Suppressor macrophage treated with lipopolysaccharide for 1 hour (primary cell): ENCODE measurements at places on chromosomes 7 and 10.

- DNase-seq = no peak
These were observed 221.5 kb upstream of the AOAH start for GRCh38 chr7:36945612-36946400.

DNA sequence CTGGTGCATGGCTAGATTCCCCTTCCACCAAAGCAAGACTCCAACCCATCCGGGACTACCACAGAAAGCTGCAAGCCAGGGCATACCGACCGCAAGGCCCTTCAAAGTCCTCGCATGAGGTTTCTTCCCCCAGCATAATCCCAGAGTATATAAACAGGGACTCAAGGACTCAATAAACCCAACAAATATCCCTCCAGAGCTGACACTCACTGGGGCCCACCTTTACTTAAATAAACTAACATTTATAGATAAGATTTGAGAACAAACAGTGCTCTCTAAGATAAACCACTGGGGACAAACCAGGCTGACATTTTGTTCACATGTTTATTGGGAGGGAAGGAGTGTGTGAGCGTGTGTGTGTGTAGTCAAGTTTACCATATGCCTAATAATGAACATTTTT, 138.2 kb downstream of the ADAM12 start:
- no peak for DNase-seq

- DNase-seq = no peak
These were observed 52.0 kb upstream of the NKX6-2 start for GRCh38 chr10:132837905-132838304.

- no peak for DNase-seq
These were observed 31.1 kb downstream of the CRTAC1 start for GRCh38 chr10:97999066-97999922.

GRCh38 chr7:128099204-128099671, 68.0 kb upstream of the LRRC4 start:
- DNase-seq = no peak

DNA sequence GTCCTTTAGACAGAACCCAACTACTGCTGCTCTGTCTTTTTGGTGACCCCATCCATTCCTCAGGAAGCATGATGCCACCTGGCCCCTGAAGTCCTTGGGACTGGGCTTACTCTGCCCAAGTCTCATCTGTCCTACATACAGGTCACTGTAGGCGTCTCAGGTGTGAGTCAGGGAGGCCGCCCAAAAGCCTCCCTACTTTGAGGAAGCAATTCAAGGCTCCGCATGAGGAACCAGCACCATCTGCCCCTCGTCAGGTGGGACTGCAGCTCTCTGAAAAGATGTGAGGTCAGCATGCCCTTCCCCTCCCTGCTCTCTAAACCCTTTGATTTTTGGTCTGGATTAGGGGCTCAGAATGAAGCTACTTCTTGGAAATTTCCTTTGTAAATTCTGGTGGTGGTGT, 354.8 kb downstream of the CXCL12 start:
- DNase-seq = peak; percentile 32

DNA sequence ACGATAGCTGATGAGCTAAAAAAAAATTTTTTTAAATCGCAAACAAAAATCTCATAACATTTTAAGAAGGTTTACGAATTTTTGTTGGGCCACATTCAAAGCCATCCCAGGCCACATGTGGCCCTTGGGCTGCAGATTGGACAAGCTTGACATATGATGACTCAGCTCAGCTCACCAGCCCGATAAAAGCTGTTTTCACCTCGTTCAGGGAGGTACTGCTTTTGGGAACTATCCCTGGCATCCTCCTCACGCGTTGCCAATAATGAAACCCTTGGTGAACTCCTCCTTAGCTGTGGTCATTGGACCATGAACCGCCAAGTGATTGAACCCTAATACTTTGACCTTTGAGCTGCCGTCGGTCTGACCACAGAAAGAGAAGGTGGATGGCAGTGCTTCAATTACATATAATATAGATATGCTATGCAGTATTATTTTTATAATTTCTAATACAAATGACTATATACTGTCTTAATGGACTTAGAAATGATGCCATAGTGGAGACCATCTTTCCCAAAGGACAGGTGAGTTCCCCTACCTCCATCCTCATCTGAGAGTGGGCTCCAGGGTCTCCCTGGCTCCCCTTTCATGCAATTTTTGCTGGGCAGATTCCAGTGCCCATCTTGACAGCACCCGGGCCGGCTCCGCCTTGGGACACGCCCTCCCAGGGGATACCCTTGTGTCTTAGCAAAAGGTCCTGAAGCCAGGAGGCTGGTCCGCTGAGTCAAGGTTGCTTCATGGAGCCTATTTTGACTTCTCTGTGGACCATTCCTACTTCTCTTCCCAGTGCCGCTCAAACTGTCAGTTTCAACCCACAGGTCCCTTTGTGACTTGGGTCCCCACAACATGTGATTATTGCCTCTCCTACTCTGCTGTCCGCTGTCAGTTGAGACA, 707.2 kb downstream of the PARD3 start:
- DNase-seq = no peak

- no peak for DNase-seq
These were observed 113.4 kb upstream of the TCERG1L start for GRCh38 chr10:131424836-131425491.

- DNase-seq = peak; percentile 59
These were observed 50.8 kb downstream of the ALOX5 start for GRCh38 chr10:45424668-45425404.

- no peak for DNase-seq
These were observed 108.2 kb downstream of the CTBP2 start for GRCh38 chr10:125052146-125052545.

DNA sequence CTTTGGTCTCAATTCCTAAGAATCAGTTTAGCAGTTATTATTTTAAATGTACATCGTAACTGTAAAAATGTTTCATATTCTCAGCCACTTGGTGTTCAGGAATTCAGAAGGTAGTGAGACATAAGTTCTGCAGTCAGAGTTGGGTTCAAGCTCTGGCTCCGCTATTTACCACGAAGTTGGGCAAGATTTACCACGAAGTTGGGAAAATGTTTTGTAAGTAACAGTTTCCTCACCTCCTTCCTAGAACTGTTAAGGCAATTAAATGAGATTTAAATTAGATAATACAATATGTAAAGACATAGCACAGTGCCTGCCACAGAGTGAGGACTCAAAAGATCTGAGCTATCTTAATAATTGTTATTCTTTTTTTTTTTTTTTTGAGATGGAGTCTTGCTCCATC, 16.3 kb upstream of the ABLIM1 start:
- DNase-seq = no peak

- peak; percentile 59 for DNase-seq
These were observed 47.0 kb downstream of the AMZ1 start for GRCh38 chr7:2734751-2735571.

- no peak for DNase-seq
These were observed 277.6 kb downstream of the SFMBT2 start for GRCh38 chr10:7133278-7133677.

- no peak for DNase-seq
These were observed 101.4 kb downstream of the FAM107B start for GRCh38 chr10:14673189-14673861.

DNA sequence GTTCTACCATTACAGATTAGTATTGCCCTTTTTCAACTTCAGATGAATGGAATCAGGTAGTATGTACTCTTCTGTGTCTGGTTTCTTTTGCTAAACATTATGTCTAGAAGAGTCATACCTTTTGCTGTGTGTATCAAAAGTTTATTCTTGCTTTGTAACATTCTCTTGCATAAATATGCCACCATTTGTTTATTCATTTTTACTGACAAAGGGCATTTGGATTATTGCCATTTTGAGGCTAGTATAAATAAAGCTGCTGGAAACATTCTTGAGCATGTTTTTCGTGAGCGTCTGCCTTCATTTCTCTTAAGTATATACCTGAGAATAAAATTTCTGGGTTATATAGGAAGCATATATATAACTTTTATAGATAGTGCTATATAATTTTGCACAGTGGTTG, 121.7 kb upstream of the CSTF2T start:
- DNase-seq = no peak

DNA sequence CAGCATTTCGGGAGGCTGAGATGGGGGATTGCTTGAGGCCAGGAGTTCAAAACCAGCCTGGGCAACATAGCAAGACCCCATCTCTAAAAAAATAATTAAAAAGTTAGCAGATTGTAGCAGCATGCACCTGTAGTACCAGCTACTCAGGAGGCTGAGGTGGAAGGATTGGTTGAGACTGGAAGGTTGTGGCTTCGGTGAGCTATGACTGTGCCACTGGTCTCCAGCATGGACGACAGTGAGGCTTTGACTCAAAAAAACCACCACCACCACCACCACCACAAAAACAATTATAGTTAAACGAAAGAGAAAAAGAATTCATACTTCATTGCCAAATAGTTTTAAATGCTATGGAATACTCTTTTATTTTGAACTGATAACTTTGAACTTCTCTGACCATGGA, 63.4 kb downstream of the VTI1A start:
- DNase-seq = no peak

DNA sequence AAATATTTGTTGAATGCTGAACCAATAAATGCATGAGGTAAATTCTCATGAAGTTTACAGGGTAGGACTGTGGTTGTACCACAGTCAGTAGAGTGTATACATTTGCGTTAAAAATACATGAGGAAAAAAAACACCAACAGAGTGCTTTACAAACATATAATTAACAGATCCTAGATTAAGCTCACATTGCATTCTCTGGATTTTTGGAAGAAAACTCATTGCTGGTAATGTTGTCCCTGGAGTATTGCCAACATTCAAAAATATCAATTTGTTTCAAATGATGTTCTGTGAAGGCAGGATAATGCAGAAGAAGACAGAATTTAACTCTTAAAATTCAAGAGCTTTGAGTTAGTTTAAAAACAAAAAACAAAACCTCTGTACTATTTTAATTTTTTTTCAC, 95.5 kb downstream of the MBL2 start:
- DNase-seq = no peak

DNA sequence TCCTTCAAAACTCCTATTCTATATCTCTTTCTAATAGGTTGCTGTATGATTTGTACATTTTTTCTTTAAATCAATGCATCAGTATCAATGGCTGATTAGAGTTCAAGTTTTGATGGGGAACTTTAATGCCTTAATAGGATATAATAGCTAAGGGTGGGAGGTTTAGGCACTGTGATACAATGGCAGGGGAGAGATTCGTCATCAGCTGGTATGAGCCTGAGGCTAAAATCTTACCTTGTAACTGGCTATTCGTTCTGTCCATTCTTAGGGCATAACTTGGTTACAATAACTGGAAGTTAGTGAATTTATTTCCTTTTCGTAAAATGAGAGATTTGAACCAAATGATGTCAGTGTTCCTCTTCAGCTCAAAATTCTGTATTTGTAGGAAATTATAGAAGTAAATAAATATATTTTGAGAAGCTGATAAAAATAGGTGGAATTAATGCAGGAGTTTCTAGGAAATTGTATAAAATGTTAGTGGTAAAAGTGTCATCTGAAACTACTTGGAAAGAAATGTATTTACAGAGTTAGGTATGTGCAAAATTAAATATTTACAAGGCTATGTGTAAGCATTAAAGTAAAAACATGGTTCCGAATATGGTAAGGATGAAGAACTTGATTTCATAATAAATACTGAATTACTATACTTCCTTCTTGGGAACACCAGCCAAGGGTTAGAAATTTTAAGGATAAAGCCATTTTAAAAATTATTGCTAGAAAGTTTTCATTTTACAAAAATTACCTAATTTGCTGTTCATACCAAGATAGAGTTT, 27.5 kb upstream of the NAMPT start:
- DNase-seq = no peak

DNA sequence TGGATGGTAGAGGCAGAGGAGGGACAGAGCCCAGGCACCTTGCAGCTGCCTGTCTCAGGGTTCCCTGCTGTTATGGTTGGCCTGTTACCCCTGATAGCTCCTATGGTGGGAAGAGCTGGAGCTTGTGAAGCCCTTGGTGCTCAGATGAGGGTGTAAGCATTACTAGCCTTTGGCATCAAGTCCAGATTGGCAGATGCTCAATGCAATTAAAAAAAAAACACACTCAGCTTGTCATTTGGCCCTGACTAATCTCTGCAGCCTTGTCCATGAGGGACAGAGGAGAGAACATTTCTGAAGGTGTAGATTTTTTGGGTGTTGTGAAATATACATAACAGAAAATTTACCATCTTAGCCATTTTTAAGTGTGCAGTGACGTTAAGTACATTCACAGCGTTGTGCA, 86.3 kb downstream of the PLPP4 start:
- no peak for DNase-seq

GRCh38 chr7:135316648-135317313, 83.1 kb downstream of the STRA8 start:
- DNase-seq = no peak

- no peak for DNase-seq
These were observed 88.9 kb downstream of the C1GALT1 start for GRCh38 chr7:7271094-7271874.

- peak; percentile 75 for DNase-seq
These were observed 162.6 kb upstream of the AKR1E2 start for GRCh38 chr10:4663162-4663992.

GRCh38 chr10:12097791-12098190, 29.0 kb downstream of the DHTKD1 start:
- DNase-seq = no peak

- no peak for DNase-seq
These were observed 197.6 kb upstream of the INHBA start for GRCh38 chr7:41900532-41900931.

DNA sequence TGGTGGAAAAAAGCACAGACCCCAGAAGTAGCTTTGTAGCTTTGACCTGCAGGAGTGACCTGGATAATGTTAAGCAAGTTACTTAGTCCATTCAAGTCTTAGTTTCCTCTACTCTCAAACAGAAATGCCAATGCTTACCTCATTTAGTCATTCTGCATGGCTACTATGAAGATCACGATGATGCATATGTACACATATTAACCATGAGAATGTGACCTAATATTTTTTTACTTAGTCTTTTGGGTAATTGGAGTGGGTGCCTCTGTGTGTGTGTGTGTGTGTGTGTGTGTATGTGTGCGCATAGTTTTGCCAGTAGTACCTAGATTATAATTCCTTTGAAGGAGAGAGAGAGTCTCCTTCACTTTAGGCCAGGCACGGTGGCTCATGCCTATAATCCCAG, 95.8 kb downstream of the NRP1 start:
- no peak for DNase-seq

DNA sequence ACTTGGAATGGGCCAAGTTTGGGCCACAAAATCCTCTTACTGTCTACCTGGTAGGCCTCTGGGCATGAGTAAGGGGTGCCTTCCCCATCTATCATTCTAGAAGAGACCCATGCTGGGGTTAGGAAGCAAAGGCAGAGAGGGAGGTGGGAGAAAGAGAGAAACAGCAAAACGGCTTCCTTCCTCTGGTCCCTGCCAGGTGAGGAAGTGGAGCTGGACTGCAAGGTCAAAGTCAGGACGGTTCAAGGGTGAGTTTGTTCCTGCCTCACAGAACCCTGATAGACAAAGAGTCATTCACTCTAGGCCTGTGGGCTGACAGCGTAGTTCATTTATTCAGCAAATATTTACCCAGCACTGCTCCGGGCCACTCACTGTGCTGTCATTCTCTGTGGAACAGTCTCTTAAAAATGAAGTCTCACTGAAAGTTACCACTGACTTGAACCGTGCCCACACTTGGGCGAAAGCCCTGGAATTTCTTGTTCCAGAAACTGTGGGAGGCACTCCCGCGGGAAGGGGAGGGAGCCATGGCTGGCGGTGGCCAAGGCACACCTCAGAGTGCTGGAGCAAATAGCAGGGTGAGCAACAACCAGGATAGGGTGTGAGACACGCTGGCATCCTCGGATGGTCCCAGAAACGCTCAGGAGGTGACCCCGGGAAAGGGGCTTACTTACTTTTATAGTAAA, 26.2 kb upstream of the ECHDC3 start:
- no peak for DNase-seq
